ENCODE measurements at places on chromosomes 6 and 20.

DNA sequence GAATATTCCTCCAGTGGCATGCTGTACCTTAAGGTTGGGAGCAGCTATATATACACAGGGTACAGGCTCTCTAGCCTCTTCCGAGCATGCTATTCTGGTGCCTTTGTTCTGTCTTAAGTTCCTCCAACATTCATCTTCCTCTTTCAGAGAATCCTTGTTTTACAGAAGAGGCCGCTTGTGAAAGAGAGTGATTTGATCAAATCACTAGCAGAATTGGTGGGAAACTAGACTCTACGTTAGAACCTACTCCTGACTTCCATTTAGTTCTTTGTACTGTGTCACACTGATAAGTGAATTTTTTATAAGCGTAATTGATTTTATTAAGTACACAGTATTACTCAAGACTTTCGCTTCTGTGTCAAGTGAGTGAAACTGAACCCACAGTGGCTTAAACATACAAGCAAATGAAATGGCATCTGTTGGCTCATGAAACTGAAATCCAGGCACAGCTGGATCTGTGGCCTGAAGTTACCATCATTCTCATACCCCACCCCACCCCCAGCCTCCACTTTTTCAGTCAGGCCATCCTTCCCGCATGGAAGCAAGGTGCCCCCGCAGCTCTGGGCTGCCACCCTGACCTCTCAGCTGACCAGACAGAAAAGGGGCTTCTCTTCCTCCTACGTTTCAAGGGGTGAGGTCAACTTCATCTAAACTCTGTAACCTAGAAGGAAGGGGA lies 102.3 kb downstream of the RPP40 start:
- DNase-seq: no peak

DNA sequence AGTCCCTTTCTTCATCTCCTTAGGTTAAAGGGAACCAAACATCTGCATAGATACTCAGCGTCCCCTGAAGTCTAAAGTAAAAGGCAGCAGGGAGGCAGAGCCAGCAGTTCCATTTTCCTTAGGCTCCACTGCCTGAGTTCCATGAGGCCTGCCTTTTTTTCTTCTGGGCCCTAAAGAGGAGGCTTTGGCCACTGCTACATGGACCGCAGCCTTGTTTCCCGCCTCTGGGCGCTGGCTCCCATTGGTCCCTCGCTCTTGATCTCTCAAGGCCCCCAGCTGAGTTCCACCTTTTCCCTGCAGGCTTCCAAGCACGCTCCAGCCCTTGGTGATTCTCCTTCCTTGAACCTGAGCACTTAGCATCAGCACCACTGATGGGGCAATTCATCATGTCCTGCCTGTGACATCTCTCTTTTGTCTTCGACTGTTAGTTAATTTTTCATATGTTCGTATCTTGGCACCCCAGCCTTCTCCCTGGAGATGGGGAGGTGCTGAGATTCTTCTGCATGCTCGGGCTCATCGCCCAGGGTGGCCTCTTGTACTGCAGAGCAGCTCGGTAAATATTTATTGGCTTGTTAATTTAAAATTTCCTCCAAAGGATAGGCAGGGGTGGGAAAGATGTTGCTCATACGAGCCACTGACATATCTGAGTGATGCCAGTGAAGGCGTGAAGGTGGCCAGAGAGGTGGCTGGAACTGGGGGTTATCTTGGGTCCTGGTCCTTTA lies 3.4 kb downstream of the MLN start:
- no peak for DNase-seq

DNA sequence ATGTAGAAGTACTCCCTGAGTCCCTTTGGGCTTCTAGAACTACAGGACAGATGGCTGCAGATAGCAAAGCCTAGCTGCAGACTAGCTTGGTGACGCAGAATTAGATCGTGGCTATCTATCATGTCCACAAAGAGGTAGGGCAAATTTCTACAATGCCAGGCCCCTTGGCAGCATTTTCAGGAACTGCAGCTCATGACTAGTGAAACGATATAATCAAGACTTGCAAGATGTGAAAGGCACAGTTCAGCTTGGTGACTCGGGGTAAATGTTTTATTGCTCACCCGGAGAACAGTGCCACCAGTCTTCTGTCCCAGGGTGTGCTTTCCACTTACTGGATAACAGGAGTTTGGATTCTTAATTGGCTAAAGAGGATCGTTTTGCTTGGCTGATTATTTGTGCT lies 108.7 kb upstream of the LY86 start:
- DNase-seq: no peak

DNA sequence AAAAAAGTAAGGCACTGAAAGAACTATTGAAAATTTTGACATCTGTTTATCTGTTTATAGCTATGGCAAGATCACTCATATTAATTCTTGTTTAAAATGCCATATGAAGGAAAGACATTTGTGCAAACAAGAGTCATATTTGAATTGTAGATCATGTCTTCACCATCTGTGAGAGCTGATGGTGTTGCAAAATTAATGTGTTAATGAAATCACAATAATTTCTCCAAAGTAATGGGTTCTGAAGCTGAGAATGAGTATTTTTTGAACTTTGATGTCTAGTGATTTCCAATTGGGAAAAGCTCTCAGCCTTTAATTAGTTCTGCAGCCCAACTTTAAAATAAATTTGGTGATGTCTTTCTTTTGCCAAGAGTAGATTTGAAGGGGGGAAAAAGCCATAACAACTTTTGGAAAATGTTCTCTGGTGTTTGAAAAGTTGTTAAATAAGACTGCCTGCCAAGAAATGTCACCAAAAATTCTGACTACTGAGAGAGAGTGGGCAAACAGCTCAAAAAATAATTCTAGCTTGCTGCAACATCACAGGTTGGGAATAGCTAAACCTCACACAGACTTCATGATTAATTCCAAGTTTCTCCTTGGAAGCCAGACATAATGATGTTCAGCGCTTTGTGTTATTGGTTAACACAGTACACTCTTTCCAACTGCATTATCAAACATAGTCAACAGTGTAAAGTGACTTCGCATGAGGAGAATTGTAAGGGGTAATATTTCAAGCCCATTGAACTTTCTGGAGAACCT lies 142.6 kb downstream of the SOBP start:
- DNase-seq: no peak

- no peak for DNase-seq
Measured at GRCh38 chr6:123589973-123590372, 46.8 kb downstream of the TRDN start.

GRCh38 chr20:31667315-31668285 lies 29.9 kb downstream of the COX4I2 start:
- DNase-seq: no peak

GRCh38 chr20:21323640-21324039 lies 20.5 kb downstream of the XRN2 start:
- DNase-seq: no peak

- DNase-seq: no peak
Measured at GRCh38 chr6:166855416-166855815, 100.9 kb downstream of the RNASET2 start.

GRCh38 chr20:56540415-56540814 lies 7.4 kb downstream of the FAM209B start:
- DNase-seq: no peak

GRCh38 chr6:13807696-13808095 lies 6.7 kb downstream of the MCUR1 start:
- no peak for DNase-seq

GRCh38 chr6:124927806-124928205 lies 34.4 kb upstream of the RNF217 start:
- DNase-seq: no peak

DNA sequence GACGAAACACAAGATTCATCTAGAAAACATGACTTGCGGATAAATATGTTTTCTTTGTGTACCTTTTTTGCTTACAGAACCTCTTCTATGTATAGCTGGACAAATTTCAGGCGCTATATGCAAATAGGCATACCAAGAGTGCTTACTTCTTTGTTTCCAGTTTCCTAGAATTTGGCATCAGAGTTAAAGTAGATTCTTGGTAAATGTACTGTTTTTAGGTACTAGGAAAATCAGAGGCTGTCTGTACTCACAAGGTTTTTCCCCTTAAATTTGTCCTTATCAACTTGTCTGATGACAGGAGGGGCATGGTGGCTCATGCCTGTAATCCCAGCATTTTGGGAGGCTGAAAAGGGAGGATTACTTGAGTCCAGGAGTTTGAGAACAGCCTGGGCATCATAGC lies 124.9 kb upstream of the TMEM170B start:
- DNase-seq: no peak

DNA sequence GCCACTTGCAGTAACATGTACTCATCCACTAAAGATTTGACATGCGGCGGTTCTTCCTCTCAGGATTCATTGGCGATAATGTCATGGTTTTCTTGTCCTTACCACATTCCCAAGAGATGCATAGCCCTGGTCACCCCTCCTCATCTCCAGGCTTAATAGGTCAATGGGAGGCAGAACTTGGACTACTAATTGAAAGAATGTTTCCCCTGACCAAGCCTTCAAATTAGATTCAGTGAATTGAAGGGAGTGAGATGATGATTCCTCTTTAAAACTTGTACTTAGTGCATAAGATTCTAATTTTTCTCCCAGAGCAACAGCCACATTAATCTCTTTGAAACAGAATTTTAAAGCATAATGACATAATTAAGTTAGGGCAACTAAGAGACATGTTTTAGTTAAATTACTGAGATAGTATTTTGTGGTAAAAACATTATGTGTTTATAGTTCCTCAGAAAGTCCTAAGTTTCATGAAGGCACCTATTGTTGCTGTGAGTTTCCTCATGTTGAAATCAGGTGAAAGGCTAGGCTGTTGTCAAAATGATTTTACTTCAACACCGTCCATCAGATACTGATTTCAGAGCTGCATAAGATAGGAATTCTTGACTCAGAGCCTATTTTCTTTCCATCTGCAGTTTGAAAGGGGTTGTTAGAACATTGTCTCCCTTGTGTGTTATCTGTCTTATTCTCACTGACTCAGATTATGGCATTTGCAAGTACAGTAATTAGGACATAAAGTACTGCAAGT lies 48.5 kb downstream of the STK4 start:
- no peak for DNase-seq

GRCh38 chr6:166598441-166599138 lies 12.1 kb upstream of the RAMACL start:
- DNase-seq: peak; percentile 52

GRCh38 chr6:166860392-166860791 lies 96.0 kb downstream of the RNASET2 start:
- no peak for DNase-seq

- DNase-seq: no peak
Measured at GRCh38 chr6:150266963-150267685, 101.7 kb upstream of the IYD start.

- no peak for DNase-seq
Measured at GRCh38 chr6:143248359-143248758, 187.7 kb downstream of the AIG1 start.

- no peak for DNase-seq
Measured at GRCh38 chr6:15401120-15401519, 155.3 kb downstream of the JARID2 start.

DNA sequence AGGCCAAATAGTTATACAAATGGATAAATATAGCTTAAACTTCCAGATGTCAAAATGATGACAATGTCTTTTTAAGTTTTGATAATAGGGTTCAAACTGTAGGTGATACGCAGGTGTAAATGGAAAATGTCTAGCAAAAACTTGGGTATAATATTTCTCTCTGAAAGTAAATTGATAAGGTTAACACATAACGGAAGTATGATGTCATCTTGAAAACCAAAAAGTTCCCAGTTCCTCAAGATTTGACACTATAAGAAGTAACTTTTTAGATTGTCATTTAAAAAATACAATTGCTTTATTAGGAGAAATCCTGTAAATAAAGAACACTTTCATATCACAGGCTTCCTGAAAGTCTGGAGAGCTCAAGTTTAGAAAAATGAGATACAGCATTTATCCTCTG lies 483.4 kb downstream of the FRK start:
- DNase-seq: no peak

GRCh38 chr6:36688063-36688738 lies 9.4 kb upstream of the RAB44 start:
- no peak for DNase-seq

GRCh38 chr6:41422161-41422560 lies 86.8 kb downstream of the NCR2 start:
- DNase-seq: no peak

DNA sequence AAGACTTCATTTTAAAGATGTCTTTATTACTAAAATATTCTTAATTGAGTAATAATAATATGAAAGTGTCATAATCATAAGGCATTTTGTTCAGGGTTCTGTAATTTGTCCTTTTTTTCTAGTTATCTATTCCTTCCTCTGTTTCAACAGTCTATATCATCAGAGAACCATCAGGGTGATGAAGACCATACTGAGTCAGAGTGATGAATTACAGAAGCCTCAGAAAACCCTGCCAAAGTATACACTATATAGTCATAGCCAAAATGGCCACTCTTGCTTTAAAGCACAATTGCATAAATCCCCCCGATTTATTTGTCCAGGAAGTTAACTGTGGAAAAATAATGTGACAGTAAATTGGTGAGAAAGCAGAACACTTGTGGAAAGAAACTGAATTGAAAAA lies 735.0 kb downstream of the EPHA7 start:
- DNase-seq: no peak

- no peak for DNase-seq
Measured at GRCh38 chr20:8443464-8444072, 311.5 kb downstream of the PLCB1 start.

DNA sequence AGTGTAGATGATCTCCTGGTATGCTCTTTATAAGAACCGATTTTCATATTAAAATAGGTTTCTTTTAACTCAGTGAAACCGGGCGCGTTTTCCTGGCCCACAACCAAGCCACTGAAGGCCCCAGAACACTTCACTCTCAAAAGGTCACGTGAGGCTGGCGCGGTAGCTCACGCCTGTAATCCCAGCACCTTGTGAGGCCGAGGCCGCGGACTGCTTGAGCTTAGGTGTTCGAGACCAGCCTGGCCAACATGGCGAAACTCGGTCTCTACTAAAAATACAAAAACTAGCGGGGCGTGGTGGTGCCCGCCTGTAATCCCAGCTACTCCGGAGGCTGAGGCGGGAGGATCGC lies 402 bp upstream of the TAF8 start:
- peak; percentile 84 for DNase-seq

DNA sequence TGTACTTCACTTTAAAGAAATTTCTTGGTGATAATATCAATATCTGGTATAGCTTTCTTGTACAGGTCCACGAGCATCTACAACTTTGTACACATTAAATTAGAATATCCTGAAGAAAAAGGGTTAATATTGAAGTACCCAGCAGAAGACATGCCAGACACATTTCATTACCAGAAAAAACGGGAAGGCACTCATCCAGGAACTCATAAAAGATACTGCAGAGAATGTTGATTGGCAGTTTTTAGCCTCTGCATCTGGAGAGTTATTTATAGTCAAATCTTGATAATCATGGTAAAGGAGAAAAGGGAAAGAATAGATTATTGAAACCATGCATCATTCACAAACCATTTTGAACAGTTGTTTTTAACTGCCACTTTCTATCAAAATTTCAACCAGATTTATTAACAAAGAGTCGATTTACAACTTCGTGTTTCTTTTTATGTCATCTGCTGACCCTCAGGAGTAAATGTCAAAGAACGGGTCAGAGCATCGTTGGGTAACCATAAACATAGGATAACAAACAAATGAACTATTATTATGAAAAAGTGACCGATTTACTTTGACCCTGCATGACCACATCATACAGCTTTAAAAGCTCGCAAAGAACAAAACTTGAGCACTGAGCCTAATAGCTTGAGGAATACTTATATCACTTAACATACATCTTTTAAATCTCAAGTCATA lies 229.2 kb upstream of the SGK1 start:
- no peak for DNase-seq

- DNase-seq: no peak
Measured at GRCh38 chr6:140370976-140371870, 996.8 kb upstream of the CITED2 start.

- no peak for DNase-seq
Measured at GRCh38 chr6:159259441-159260125, 90.4 kb downstream of the FNDC1 start.
